ENCODE measurements at places on chromosomes 3 and 15.

- no peak for DNase-seq
These were observed 34.8 kb downstream of the MINDY4B start for GRCh38 chr3:150870406-150870805.

GRCh38 chr3:20645340-20645739, 459.3 kb upstream of the SGO1 start:
- no peak for DNase-seq

DNA sequence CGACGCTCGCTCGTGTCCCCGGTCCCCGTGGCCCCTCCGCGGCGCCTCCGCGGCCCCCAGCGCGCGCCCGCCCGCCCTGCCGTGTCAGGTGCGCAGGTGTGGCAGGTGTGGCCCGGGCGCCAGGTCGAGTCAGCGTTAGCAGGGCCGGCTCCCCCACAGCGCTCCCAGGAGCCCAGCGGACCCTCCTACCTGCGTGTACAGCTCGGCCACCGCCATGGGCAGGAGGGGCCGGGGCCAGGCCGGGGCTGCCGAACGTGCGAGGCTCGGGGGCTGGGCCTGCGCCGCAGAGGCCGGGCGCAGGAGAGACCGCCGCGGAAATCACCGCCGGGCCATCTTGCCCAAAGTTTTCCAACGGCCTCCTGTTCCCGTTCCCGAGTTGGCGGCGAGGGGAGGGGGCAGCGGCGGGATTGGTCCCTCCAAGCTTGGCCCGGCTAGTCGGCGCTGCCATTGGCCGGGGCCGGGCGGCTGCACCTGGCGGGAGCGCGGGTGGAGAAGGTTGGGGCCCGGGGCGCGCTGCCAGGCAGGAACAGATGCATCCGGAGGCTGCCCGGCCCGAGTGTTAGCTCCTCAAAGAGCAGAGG, at the start of gene MYO5C:
Gene MYO5C, minus strand, starts transcription at position 384 of the 581 bp plus-strand sequence. Its CDS starts 168 bp downstream, at position 216.
- DNase-seq, result no peak

DNA sequence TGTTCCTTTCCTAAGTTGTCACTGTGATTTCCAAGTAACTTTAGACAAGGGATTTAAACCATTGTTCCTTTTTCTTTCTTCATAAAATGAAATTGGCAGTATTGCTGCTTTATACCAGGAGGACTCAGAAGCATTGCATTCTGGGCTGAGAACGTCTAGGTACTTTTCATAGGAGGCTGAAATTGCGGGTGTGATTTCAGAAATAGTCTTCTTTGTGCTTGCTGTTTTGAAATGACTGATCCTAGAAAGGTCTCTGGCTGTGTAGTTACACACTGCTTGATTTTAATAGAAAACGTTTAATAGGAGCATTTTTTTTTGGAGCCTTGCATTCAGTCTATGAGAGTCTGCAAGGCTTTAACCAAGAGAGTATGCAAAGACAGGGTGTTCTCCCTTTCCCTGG, 56.3 kb downstream of the PPM1L start:
- no peak for DNase-seq

- DNase-seq, result no peak
These were observed 120.8 kb downstream of the DNAH12 start for GRCh38 chr3:57423335-57423734.
